Upper lobe of left lung (tissue), 6 donors: ENCODE measurements at places on chromosomes 16 and 17. TPM values are rescaled to one million over a fixed set of nuclear protein-coding genes. Genes with fewer than 3 reads are reported as not detected.
A peak's percentile ranks its signal among the peaks of the same experiment; 100 is the strongest.

TEX14 gene
- 0.22 TPM for total RNA-seq

TBC1D3H gene
- total RNA-seq: not detected

MYH1 gene
- total RNA-seq: under 0.01 TPM

MILR1 gene
- total RNA-seq: 8.4 TPM

CRYM gene
- 2.0 TPM for total RNA-seq

SDR42E2 gene
- total RNA-seq: not detected

PRSS27 gene
- total RNA-seq: 2.1 TPM

- H3K4me3 ChIP-seq: no peak overlapping the region
- H3K36me3 ChIP-seq: no peaks in the 10 kb centered on the region
- DNase-seq: no peak
- no peak overlapping the region for H3K27ac ChIP-seq
- no peaks in the 10 kb centered on the region for H3K27me3 ChIP-seq
- H3K4me1 ChIP-seq: peaks cover 5% of the 10 kb centered on the region
Observed at GRCh38 chr17:39351508-39351907, 49.9 kb downstream of the FBXL20 start.

DNA sequence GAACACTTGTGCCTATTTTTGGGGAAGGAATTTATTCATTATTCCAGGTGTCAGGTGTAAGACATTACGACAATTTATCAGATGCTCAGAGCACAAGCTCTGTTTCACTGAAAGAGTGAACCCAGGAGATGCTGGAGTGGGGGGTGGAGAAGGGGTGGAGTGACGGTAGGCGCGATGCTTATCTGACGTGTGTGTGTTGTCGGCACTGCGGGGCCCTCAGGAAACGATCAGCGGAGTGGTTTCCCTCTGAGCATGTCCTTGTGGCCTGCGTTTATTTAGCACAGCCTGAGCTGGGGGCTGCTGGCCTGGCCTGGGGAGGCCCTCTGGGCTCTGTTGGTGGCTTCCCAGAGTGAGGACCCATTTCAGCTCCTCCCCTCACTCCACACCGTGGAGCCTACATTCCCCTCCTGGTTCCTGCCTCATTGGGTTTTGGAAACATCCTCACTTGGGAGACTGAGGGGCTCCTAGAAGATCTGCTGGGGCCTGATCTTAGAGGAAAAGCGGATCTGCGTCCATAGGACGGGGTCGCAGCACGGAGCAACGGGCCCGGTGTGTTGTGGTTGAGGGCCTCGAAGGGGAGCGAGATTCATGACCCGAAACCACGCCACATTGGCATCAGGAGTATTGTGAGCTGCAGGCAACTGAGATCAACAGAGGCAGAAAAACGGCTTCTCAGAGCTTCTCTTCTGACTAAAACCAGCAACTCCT lies 19.0 kb upstream of the GNG13 start:
- no peak for DNase-seq
- H3K36me3 ChIP-seq: no peaks in the 10 kb centered on the region
- no peak overlapping the region for H3K4me3 ChIP-seq
- peaks cover 18% of the 10 kb centered on the region for H3K27me3 ChIP-seq
- peaks cover 6% of the 10 kb centered on the region for H3K4me1 ChIP-seq

DNA sequence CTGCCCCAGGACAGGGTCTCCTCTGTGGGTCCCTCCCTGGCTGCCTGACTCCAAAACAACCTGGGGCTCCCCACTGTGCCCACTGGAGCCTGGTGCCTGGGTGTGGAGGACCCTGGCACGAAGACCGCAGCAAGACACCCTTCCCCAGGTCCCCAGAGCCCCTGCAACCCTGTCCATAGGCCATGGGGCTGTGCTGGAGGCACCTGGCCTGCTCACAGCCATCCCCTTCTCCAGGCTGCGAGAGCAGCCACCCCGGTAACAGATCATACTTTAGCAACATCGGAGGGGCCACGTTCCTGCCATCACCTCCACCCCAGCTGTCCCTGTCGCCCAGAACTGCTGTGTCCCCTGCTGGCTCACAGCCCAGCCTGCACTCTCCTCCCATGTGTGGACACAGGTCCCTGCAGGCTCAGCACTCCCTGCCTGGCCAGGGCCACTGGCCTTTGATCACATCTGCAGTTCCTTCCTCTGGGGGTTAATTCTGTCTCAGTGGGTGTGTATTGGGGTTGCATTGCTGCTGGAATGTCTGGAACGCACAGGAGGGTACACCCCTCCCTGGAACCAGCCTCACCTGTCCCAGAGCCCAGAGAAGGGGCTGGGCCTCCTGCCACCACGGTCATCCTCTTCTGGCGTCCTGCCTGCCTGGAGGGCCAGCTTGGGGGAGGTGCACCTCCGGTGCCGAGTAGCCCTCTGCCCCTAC lies 12.2 kb downstream of the PPL start:
- peaks cover 5% of the 10 kb centered on the region for H3K36me3 ChIP-seq
- peak; percentile 81 for DNase-seq
- H3K4me1 ChIP-seq: peaks cover 13% of the 10 kb centered on the region
- H3K27me3 ChIP-seq: no peaks in the 10 kb centered on the region
- no peak overlapping the region for H3K4me3 ChIP-seq
- peak overlapping the region; percentile 76 for H3K27ac ChIP-seq

DNA sequence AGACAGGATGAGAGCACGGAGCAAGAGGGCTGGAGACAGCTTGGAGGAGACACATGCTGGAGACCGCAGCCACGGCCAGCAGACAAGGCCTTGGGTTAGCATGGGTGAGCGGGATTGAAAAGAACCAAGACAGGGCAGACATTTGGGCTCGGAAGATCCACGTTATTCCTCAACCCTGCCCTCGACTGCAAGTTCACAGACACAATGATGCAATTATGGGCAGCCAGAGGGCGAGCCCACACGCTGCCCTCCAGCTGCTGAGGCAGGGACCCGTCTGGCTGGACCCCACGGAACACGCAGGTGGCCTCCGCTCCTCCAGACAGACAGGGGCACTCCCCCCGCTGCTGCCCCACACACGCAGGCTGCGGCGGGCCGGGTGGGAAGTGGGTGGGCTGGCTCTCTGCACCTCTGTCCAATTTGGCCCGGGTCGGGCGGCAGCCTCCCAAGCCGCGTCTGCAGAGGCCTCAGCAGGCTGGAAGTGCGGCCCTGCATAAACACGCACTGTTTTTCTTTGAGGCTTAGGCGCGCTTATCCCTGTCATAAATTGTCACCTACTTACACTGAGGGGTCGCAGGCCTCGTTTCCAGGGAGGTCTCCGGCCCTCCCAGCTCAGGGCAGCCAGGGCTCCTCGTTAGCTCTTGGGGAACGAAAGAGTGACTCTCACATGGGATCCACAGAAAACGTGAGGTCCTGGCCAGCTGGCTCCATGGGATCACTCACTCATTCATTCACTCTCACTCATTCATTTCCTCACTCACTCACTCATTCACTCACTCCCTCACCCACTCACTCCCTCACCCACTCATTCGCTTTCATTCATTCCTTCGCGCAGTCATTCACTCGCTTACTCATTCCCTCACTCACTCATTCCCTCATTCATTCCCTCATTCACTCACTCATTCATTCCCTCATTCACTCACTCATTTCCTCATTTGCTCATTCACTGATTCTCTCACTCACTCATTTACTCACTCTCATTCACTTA lies 303.9 kb downstream of the C16orf95 start:
- no peak overlapping the region for H3K27ac ChIP-seq
- no peaks in the 10 kb centered on the region for H3K27me3 ChIP-seq
- no peaks in the 10 kb centered on the region for H3K36me3 ChIP-seq
- no peak for DNase-seq
- H3K4me1 ChIP-seq: no peaks in the 10 kb centered on the region

DNA sequence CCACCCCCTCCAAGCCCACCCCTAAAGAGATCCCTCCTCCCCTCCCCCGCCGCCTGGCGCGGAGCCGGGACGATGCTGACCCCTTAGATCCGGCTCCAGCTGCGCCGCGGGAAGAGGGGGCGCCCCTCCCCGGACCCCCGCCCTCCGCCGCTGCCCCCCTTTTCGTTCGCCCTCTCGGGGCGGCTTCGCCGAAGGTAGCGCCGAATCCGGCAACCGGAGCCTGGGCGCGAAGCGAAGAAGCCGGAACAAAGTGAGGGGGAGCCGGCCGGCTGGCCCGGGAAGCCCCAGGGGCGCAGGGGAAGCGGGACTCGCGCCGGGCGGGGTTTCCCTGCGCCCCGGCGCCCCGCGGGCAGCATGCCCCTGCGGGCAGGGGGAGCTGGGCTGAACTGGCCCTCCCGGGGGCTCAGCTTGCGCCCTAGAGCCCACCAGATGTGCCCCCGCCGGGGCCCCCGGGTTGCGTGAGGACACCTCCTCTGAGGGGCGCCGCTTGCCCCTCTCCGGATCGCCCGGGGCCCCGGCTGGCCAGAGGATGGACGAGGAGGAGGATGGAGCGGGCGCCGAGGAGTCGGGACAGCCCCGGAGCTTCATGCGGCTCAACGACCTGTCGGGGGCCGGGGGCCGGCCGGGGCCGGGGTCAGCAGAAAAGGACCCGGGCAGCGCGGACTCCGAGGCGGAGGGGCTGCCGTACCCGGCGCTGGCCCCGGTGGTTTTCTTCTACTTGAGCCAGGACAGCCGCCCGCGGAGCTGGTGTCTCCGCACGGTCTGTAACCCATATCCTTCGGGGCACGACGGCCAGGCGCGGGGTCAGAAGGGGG lies 623 bp downstream of the CACNA1G start:
- H3K27me3 ChIP-seq: peaks cover 40% of the 10 kb centered on the region
- peaks cover 39% of the 10 kb centered on the region for H3K4me1 ChIP-seq
- H3K36me3 ChIP-seq: no peaks in the 10 kb centered on the region
- no peak overlapping the region for H3K27ac ChIP-seq
- H3K4me3 ChIP-seq: peak overlapping the region; percentile 48
- peak; percentile 85 for DNase-seq

DNA sequence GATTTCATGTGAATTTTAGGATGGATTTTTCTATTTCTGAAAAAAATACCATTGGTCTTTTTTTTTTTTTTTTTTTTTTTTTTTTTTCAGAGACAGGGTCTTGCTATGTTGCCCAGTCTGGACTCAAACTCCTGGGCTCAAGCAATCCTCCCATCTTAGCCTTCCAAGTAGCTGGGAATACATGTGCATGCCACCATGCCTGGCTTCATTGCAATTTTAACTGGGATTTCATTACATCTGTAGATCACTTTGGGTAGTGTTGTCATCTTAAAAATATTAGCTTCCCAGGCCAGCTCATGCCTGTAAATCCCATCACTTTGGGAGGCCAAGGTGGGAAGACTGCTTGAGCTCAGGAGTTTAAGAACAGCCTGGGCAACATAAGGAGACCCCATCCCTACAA lies 54.8 kb downstream of the TOM1L2 start:
- DNase-seq: no peak
- H3K36me3 ChIP-seq: no peaks in the 10 kb centered on the region
- no peaks in the 10 kb centered on the region for H3K27me3 ChIP-seq
- no peak overlapping the region for H3K27ac ChIP-seq

- no peak for DNase-seq
- no peak overlapping the region for H3K27ac ChIP-seq
- no peaks in the 10 kb centered on the region for H3K36me3 ChIP-seq
- H3K4me1 ChIP-seq: no peaks in the 10 kb centered on the region
- no peaks in the 10 kb centered on the region for H3K27me3 ChIP-seq
Observed at GRCh38 chr17:73560661-73561060, 83.6 kb downstream of the SDK2 start.

GRCh38 chr17:38705803-38706504 lies 881 bp downstream of the MLLT6 start:
- no peaks in the 10 kb centered on the region for H3K36me3 ChIP-seq
- H3K4me3 ChIP-seq: peak overlapping the region; percentile 93
- peak overlapping the region; percentile 95 for H3K27ac ChIP-seq
- H3K4me1 ChIP-seq: peaks cover 41% of the 10 kb centered on the region
- H3K27me3 ChIP-seq: no peaks in the 10 kb centered on the region

DNA sequence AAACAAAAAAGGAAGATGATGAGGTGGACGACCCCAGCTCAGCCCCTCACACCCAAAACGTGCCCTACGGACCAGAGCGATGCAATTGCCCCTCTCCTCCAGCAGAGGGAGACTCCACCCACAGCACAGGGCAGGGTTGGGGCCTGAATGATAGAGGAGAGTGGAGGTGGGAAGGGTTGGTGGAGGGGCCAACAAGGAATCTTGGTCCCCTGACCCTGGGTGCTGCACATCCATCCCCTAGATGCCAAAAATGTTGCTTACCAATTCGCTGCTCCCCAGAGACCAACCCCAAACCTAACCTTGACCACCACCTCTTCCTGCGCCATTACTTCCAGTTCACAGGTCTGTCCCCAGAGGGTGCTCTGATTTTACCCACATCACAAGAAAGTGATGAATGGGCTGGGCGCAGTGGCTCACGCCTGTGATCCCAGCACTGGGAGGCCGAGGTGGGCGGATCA lies 12.9 kb downstream of the P2RX5 start:
- H3K27ac ChIP-seq: no peak overlapping the region
- no peak for DNase-seq
- no peaks in the 10 kb centered on the region for H3K36me3 ChIP-seq

DNA sequence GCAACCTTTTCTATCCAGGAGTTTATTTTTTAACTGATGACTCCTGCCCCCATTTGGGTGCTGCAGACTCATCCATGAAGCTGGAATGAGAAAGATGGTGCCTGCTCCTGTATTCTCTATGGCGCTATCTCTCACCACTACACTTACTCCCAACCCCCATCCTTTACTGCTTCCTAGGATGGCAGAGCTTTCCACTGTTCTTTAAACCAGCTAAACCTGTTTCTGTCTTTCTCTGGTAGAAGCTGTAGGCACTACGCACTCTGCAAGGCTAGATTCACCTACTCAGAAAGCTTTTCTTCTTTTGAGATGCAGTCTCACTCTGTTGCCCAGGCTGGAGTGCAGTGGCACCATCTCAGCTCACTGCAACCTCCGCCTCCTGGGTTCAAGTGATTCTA lies 47.0 kb downstream of the ADAMTS18 start:
- DNase-seq: no peak
- no peaks in the 10 kb centered on the region for H3K36me3 ChIP-seq
- H3K4me3 ChIP-seq: no peak overlapping the region
- H3K4me1 ChIP-seq: no peaks in the 10 kb centered on the region
- no peak overlapping the region for H3K27ac ChIP-seq

DNA sequence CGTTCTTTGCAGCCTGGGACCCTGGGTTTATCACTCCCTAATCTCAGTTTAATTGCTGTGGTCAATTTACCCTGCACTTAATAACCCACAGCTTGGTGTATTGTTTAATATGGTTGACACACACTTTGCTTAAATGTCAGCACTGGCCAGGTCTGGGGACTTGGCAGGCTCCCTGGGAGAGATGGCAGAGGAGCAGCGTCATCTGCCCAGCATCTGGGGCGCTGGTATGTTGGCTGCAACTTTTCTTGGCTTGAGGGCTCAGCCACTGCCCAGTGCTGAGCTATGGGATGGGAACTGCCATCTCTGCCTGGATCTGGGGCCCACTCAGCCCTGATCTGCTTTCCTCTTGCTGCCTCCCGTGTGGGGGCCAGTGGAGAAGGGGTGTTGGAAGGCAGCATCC lies 115.7 kb upstream of the IRX3 start:
- no peak overlapping the region for H3K27ac ChIP-seq
- DNase-seq: no peak
- H3K4me3 ChIP-seq: no peak overlapping the region
- no peaks in the 10 kb centered on the region for H3K4me1 ChIP-seq

- H3K27me3 ChIP-seq: no peaks in the 10 kb centered on the region
- no peak overlapping the region for H3K4me3 ChIP-seq
- H3K36me3 ChIP-seq: no peaks in the 10 kb centered on the region
- H3K4me1 ChIP-seq: no peaks in the 10 kb centered on the region
- no peak for DNase-seq
Observed at GRCh38 chr16:13077816-13078215, 176.4 kb downstream of the SHISA9 start.

- H3K27ac ChIP-seq: no peak overlapping the region
- H3K36me3 ChIP-seq: no peaks in the 10 kb centered on the region
- H3K4me1 ChIP-seq: peaks cover 12% of the 10 kb centered on the region
- H3K27me3 ChIP-seq: no peaks in the 10 kb centered on the region
Observed at GRCh38 chr16:55555436-55555835, 11.0 kb upstream of the CAPNS2 start.
